ENCODE measurements at places on chromosomes 1 and 21.
A peak's percentile ranks its signal among the peaks of the same experiment; 100 is the strongest.

- no peak for ATAC-seq
Observed at GRCh38 chr1:183711741-183712361, 58.7 kb upstream of the APOBEC4 start.

GRCh38 chr1:59094001-59094400 lies 202.9 kb upstream of the FGGY start:
- ATAC-seq, result no peak

DNA sequence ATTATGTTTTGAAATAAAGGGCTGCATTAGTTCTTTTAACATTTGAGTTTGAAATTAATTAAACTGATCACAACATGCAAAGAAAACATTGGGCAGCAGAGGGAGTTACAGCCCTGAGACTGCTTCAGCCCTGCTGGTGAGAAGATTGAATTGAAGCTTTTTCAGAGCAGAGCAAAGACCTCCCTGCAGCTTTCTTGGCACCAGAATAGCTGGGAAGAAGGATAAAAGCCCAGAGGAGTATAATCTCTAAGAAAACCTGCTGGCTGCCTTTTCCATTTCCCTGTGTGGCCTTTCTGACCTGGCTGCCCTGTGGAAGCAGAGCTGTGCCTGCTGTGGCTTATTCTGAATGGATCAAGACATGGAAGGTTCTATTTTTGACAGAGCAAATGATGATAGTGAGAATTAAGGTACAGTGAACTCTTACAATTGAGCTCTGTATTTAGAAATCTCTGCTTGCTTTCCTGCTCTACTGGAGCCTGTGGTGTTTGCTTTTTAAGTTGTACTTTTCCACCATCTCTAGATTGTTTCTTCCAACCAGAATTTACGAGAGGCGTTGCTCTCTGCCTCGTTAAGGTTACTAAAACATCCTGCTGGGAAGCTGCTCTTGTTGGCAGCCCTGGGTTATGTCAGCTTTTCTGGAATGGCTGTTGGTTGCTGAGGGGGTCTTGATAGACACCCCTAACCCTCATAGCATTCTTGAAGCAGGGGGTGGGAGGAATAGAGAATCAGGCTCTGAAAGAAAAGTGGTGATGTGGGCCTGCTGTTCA lies 9.9 kb downstream of the SNRPE start:
- no peak for ATAC-seq

- ATAC-seq, result no peak
Observed at GRCh38 chr21:21231913-21232312, 233.7 kb downstream of the NCAM2 start.

DNA sequence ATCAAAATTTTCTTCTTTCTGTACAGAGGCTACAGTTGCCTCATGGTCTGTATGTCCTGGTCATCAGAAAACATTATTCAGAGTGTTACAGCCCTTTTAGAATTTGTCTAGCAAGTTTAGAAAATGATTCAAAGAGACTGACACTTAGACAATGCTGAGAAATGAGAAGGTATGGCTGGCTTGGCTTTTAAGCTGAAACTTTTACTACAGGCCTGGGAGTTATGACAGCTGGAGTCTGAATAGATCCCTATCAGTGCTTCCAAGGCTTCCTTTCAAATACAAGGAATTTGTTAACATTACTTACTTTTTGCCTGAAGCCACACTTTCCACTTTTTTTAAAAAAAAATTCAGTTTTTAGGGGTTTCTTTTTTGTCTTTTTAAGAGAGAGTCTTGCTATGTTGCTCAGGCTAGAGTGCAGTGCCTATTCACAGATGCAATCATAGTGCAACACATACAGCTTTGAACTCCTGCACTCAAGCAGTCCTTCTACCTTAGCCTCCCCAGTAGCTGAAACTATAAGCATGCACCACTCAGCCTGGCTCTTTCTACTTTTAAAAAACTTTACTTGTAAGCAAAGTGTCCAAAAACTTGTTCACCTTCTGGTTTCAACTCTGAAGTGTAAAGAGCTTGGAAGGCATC lies 10.5 kb upstream of the COP1 start:
- ATAC-seq, result no peak

GRCh38 chr1:198713081-198713480 lies 74.2 kb downstream of the PTPRC start:
- peak; percentile 72 for ATAC-seq

DNA sequence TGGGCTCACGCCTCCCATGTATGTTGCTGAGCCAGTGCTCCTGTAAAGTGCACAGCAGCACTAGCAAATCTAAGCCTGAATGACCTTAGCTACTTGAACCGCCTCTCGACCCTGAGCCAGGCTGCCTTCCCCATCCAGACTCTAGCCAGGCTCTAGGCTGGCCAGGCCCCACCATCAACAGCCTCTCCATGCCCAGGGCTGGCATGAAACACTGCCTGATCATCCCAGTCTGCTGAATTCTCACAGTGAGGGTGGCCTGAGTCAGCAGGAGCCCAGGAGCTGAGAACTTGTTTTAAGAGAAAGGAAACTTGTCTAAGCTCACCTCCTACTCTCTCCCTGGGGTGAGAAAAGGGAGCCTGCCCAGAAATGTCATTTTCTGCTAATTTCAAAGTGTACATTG lies 733.3 kb downstream of the PTPRU start:
- ATAC-seq, result no peak

DNA sequence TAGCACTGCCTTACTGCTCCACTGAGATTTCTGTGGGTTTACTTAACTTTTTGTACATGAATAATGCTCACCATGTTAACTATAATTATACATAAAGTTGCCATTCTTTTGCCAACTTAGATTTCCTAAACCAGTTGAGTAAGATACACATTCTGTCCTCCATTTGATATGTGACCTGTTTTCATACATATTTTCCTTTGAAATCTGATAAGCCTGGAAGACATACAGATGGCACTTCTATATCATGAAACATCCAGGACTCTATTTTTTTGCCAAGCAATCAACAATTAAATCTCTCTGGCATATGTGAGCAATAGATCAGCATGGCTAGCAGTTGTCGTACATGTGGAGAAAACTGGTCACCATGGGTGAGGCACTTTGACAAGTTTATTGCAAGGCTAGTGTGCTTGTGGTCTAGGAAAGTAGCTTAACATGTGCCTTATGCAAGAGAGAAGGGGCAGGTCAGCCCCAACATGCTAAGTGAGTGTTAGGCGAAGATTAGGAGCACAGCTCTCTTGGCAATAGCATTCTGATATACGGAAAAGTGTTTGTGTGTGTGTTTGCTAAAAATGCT lies 14.2 kb downstream of the PRRX1 start:
- ATAC-seq, result no peak

GRCh38 chr1:4590756-4591155 lies 63.7 kb upstream of the AJAP1 start:
- no peak for ATAC-seq

DNA sequence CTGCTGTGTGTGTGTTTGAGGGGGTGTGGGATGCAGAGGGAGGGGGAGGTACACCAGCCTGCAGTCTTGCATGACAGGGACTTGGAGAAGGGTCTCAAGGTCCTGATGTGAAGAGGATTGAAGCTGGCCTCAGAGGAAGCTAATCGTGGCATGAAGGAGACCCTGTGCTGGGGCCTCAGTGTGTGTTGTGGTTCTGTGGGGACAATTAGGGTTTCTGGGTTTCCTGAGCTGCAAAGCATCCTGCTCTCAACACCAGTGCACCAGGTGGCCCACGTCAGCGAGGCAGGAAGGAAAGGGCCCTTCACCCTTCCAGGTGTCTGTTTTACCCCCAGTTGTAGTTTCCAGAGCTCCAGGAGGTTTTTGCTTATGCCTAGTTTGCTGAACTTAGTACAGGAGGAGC lies 52.8 kb downstream of the TENT5C start:
- peak; percentile 7 for ATAC-seq

DNA sequence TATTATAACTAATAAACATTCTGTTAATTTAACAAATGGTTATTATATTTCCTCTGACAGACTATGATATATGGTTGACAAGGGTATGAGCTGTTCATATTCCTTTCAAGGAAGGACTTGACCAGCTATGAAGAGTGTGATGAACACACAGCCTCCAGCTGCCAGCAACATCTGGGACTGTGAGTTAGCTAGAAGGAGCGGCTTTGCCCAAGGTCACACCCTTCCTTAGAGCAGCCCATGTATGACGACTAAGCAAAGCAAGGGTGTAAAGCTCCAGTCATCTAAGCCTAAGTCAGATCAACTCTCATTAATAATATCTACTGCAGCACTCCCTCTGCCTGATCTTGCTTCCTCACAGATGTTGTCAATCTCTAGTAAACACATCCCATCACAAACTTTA lies 355.4 kb downstream of the PLPP3 start:
- ATAC-seq, result no peak

- no peak for ATAC-seq
Observed at GRCh38 chr1:170661646-170662411, 2.1 kb upstream of the PRRX1 start.

DNA sequence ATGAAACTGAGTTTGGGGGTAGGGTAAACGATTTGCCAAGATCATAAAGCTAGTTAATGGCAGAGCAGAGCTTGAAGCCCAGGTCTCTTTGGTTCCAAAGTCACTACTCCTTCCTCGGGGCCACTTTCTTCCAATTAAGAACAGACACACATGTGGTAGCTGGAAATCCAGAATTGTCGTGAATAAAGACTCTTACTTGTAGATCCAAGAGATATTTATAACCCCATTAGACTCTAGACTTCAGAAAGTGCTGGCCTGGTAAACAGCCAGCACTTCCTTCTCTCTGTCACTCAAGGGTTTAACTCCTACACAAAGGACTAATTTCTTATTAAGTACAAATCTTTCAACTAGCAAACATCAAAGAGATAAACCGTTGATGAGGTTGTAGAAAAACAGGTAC lies 2.7 kb downstream of the FAM163A start:
- no peak for ATAC-seq
